Activated naive CD4-positive, alpha-beta T cell treated with anti-CD3 and anti-CD28 coated beads for 36 hours (primary cell): ENCODE measurements at places on chromosomes 12 and 14. TPM values are rescaled to one million over a fixed set of nuclear protein-coding genes. Genes with fewer than 3 reads are reported as not detected.

The TPH2 gene
- not detected for total RNA-seq

The JAG2 gene
- total RNA-seq, result 3.6 TPM

The ANO4 gene
- not detected for total RNA-seq

The CLEC1B gene
- not detected for total RNA-seq

The SPIC gene
- total RNA-seq, result not detected

The SOAT2 gene
- 0.74 TPM for total RNA-seq

The CNIH1 gene
- total RNA-seq, result 68.1 TPM

The PAH gene
- not detected for total RNA-seq

The KRT85 gene
- total RNA-seq, result not detected

The RNASE4 gene
- total RNA-seq, result 0.19 TPM

The PLA2G1B gene
- not detected for total RNA-seq

The TAS2R19 gene
- 0.98 TPM for total RNA-seq

The RNASE7 gene
- not detected for total RNA-seq

The KERA gene
- not detected for total RNA-seq

The NID2 gene
- not detected for total RNA-seq

The DNAJC22 gene
- total RNA-seq, result not detected

The P2RX7 gene
- total RNA-seq, result 6.6 TPM

The FIGNL2 gene
- 0.36 TPM for total RNA-seq

The MAP3K9 gene
- 5.6 TPM for total RNA-seq

The HSPA2 gene
- 5.1 TPM for total RNA-seq

The KRT78 gene
- total RNA-seq, result not detected

The PLEKHA5 gene
- total RNA-seq, result 0.69 TPM

The TMEM119 gene
- not detected for total RNA-seq

The PKP2 gene
- 0.22 TPM for total RNA-seq

The SPX gene
- 0.57 TPM for total RNA-seq

The SERPINA4 gene
- total RNA-seq, result not detected

The RASSF8 gene
- 0.81 TPM for total RNA-seq

The LYZ gene
- total RNA-seq, result not detected

The APAF1 gene
- 14.5 TPM for total RNA-seq

The PDZRN4 gene
- total RNA-seq, result not detected

The MYO1A gene
- total RNA-seq, result 1.4 TPM

The KRT1 gene
- total RNA-seq, result not detected

The ACOT4 gene
- 1.4 TPM for total RNA-seq

The PLCZ1 gene
- total RNA-seq, result not detected

The RPS26 gene
- total RNA-seq, result 37.3 TPM

The RFC5 gene
- 62.0 TPM for total RNA-seq

The GPR84 gene
- total RNA-seq, result 1.2 TPM

The GAS2L3 gene
- total RNA-seq, result 5.5 TPM

The CLEC4C gene
- not detected for total RNA-seq

The KRT81 gene
- not detected for total RNA-seq
